ENCODE measurements at places on chromosomes 5 and 9.

DNA sequence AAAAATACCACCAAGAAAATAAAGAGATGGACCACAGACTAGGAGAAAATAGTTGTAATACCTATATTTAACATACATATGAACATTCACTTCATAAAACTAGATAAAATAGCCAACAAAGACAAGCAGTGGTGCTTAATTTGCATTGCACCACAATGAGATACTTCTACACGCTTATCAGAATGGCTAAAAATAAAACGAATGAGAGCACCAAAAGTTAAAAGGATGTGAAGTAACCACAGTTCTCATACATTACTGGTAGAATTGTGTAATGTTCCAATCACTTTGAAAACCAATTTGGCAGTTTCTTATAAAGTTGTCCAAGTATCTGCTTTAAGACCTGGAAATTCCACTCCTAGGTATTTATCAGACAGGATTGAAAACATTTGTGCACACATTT is 198.9 kb upstream of the SGCD start:
- no peak for DNase-seq

DNA sequence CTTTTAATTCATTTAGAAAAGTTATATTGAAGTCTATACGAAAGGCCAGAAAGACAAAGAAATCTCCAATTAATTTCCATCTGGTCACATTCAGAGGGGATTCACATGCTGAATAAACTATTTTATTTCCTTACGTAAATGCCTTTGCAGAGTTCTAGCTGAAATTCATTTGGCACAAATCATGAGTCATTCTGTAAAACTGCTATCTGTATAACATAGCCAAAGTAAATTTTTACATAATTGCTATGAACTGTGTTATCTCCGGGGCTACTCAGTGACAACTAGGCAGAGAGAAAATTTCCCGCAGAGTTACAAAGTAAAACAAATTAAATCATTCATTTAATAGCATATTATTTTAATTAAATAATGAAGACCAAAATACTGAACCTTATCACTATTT is 463.2 kb upstream of the ADAMTS16 start:
- no peak for DNase-seq

GRCh38 chr9:88952976-88953375 is 38.3 kb upstream of the S1PR3 start:
- no peak for DNase-seq

DNA sequence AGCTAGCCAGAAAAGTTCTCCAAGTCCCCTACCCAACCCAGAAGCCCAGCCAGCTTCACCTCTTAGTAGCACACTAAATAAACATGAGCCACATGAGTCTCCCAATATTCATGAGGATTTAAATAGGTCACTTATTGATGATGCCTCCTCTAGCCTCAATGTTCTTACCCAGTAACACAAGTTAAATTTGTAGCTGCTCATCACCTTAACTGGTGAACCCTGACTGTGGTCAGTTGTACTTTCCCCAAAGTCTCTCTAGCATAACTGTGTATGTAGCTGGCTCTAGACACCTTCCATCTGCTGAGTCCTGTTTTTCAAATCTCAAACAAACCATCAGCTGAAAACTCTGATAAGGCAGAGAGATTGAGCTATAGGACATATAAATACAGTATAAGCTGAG is 100.3 kb upstream of the ELAVL2 start:
- DNase-seq, result no peak

DNA sequence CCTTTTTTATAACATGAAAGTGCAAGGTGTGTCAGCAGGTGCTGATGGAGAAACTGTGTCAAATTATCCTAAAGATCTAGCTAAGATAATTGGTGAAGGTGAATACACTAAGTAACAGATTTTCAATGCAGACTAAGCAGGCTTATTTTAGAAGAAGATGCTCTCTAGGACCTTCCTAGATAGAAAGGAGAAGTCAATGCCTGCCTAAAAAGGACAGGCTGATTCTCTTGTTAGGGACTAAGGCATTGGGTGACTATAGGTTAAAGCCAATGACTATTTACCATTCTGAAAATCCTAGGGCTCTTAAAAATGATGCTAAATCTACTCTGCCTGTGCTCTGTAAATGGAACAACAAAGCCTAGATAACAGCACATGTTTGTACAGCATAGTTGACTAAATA is 1682.4 kb downstream of the MAT2B start:
- no peak for DNase-seq

DNA sequence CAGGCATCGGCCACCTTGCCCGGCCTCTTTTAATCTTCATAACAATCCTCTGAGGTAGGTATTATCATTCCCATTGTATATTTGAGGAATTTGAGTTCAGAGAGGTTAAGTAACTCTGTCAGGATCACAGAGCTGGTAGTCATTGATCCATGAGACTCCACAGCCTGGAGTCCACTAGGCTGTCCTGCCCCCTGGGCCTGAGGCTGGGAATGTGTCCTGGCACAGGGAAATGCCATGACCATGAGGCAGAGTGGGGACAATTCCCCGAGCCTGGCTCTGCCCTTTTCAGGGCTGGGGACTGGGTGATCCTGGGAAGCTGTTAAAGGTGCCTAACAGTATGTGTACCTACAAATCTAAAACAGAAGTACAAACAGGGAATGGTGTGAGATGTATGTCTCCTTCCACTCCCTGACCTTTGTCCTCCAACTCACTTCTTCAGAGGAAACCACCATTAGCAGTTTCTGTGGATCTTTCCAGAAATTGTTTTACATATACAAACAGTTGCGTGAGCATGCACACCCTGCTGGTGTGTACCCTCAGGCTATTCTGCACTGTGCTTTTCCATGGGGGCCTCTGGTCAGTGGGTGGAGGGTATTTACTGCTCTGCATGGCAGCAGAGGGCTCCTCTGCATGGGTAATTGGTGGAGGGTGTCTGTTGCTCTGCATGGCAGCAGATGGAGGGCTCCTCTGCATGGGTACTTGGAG is 53.8 kb downstream of the NDST1 start:
- DNase-seq, result no peak

- DNase-seq, result no peak
These were observed 118.1 kb downstream of the DPYSL3 start for GRCh38 chr5:147391781-147392180.

Data from activated naive CD4-positive, alpha-beta T cell (primary cell).